Stimulated activated naive CD4-positive, alpha-beta T cell (primary cell): ENCODE measurements at places on chromosomes 5 and 9.

DNA sequence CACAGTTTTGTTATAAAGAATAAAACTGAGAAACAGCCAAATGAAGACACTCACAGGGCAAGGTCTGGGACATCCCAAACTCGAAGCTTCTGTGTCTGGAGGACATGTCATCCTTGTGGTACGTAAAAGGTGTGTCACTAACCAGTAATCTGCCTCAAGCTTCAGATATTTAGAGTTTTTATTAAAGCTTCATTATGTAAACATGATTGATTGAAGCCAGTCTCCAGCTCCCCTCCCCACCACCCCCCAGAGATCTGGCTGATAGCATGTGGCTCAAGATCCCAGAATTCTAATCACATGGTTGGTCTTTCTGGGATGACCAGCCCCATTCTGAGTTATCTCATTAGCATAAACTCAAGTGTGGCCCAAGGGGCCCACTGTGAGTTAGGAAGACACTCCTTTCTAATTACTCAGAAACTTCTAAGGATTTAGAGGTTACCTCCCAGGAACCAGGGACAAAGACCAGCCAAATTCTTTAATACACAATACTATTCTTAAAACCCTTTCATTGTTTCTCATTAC lies 31.4 kb upstream of the ERAP1 start:
- DNase-seq, result no peak

DNA sequence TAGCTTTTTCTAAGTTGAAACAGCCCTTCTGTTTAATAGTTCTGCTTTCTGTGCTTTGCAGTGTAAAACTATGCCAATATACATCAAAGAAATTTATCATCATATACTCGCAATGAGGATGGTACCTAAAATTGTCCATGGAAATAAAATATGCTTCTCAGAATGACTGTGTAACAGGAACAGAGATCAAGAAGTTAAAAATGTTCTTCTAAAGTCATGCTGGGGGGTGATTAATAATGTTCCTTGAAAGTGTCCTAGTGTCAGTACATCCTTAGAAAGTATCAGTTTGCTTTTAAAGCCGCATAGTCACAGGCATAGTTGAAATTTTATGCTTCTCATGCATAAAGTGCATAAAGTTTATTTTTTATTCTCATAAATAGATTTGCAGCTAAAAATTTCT lies 4.0 kb upstream of the LRRC70 start:
- DNase-seq, result no peak

GRCh38 chr9:138118601-138119071 lies 241.1 kb downstream of the CACNA1B start:
- no peak for DNase-seq

- DNase-seq, result peak; percentile 0
These were observed 93.4 kb upstream of the ITGA2 start for GRCh38 chr5:52895572-52896413.

- DNase-seq, result no peak
These were observed 47.4 kb downstream of the EXOSC2 start for GRCh38 chr9:130741024-130741305.
